ENCODE measurements at places on chromosomes 7 and 10.
A peak's percentile ranks its signal among the peaks of the same experiment; 100 is the strongest.

DNA sequence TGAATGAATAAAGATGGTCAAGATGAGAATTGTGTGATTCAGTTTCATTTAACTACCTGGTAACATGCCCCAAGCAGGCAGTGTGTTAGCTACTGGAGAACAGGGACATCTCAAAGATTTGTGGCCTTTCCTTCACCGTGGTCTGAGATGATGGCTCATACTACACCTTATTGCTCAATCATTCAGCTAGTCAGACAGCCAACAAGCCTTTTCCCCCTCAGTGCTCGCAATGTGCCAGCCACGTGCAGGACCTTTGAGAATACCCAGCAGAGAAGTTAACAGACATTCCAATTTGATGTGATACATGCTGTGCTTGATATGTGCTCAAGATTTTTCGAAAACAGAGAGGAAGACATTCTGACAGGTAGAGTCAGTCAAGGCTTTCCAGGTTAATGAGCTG is 562.8 kb downstream of the SUGCT start:
- DNase-seq, result no peak

GRCh38 chr10:78196396-78196795 is 162.7 kb downstream of the RPS24 start:
- no peak for DNase-seq

GRCh38 chr10:24383681-24384106 is 174.8 kb downstream of the KIAA1217 start:
- peak; percentile 41 for DNase-seq

GRCh38 chr10:77877441-77878344 is 48.9 kb downstream of the DLG5 start:
- DNase-seq, result peak; percentile 55

DNA sequence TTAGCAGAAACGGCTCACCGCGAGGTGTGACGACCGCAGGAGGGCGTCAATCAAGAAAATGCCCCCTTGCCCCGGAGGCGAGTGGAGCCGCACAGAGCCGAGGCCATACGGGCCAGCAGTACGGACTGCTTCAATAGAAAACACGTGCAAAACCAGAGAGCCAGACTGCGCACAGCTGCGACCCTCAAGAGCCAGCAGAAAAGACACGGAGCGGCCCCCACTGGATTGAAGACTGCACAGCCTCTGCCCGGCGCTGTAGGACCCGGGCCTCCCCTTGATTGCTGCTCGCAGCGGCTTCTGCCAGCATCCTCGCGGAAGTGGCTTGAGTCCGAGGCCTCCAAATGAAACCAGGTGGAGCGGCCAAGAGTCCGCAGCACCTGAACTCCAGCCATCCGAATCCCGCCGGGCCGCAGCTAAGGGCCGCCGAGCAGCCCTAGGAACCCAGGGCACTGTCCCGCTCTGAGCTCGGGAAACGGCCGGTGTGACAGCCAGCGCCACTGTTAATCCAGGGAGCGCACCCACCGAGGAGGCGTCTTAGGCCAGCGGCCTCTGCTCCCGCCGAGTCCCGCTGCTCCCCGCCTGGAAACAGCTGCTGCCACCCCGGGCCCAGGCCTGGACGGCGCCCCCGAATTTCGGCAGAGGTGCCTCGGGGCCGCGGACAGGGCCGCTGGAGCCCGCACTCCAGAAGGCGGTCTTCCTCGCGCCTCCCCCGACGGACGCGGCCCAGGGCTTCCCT is 660 bp upstream of the HHEX start:
- peak; percentile 76 for DNase-seq

DNA sequence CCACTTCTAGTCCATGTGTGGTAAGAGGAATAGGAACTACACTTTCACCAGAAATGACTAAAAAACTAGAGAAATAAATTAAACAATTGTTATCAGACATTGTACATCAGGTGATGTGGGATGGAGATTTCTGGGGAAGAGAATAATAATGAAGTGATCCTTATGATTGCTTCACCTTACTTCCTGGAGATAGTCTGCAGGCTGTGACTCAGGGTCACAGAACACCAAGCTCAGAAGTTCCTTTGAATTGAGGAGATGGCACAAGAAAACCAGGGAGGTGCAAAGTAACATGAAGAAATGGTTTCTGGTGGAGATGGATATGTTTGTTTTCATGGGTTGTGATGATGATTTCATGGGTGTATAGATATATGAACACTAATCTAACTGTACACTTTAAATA is 44.5 kb downstream of the ZWINT start:
- DNase-seq, result no peak
